ENCODE measurements at places on chromosomes 16 and 17.

- no peak for DNase-seq
Measured at GRCh38 chr17:6870841-6871240, 39.3 kb upstream of the TEKT1 start.

DNA sequence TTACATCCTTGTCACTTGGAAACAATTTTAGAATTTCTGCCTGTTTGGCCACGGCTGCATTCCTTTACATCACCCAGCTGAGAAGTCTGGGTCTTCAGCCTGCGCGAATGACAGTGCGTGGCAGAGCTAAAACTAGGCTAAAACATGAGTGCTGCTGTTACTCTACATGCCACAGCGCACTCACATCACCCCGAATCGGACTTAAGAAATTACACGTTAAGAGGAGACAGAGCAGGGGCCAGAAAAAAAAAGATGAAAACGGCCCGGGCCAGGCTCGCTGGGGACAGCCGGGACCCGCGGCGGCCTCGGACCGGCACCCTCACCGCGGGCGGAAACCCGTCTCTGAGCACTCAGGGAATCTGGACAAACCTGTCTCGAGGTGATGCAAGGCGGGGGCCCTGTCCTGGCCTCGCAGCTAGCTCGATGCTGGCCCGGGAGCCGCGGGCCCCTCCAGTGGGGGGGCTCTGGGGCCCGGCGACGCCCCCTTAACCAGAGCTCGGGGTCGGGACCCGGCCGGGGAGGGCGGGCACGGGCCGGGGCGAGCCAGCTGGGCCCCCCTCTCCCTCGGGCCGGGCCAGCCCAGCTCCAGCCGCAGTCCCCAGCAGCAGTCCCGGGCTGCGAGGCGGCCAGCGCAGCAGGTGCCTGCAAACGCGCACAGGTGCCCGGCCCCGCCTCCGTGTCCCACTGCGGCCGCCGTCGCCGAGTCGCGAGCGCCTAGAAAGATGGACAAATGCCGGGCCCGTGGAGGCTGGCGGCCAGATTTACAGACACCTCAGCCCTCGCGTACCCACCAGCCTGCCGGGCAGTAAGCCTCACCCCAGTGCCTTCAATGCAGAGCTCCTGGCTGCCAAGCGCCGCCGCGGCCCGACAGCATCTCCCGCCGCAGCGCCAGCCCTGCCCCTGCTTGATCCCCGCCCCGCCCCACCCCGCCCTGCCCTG, at the start of gene AKTIP:
AKTIP (minus strand) TSS at position 879 of the 939 bp plus-strand sequence. CDS start 2,950 bp downstream, outside the sequence.
- DNase-seq: peak; percentile 37

- no peak for DNase-seq
Measured at GRCh38 chr17:43226393-43226792, 2.0 kb downstream of the CCDC200 start.

GRCh38 chr16:69324013-69324531, 6.3 kb downstream of the PDF start:
- no peak for DNase-seq

GRCh38 chr16:19644877-19645276, 73.2 kb downstream of the KNOP1 start:
- peak; percentile 48 for DNase-seq

GRCh38 chr17:51353296-51353695, 93.0 kb downstream of the UTP18 start:
- DNase-seq: no peak

DNA sequence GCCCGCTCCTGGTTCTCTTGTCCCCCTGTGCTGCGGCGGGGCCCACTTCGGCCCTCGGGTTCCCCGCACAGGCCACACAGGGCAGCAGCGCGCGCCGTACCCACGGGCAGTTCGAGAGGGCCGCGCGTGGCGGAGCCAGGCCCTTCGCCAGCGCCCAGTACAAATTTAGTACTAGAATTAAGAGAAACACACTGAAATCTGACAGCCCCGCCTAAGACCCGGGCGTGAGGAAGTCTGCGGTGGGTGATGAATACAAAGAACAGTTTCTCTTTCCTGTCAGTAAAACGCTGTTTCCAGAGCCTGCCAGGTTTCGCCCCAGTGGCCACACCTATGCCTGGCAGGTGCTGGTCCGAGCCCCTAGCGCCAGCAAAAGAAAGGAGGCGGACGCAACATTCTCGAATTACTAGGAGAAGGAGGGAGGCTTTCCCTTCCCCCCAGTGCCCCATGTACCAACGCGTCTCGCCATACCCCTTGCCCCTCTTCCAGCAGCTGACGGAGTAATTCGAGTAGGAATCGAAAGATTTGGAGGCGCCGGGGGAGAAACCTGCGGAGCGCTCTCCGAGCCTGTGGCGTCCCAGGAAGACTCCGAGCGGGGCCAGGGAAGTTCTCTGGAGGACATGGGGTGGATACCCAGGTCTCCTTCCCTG, 591 bp upstream of the SLFN5 start:
- DNase-seq: peak; percentile 48

DNA sequence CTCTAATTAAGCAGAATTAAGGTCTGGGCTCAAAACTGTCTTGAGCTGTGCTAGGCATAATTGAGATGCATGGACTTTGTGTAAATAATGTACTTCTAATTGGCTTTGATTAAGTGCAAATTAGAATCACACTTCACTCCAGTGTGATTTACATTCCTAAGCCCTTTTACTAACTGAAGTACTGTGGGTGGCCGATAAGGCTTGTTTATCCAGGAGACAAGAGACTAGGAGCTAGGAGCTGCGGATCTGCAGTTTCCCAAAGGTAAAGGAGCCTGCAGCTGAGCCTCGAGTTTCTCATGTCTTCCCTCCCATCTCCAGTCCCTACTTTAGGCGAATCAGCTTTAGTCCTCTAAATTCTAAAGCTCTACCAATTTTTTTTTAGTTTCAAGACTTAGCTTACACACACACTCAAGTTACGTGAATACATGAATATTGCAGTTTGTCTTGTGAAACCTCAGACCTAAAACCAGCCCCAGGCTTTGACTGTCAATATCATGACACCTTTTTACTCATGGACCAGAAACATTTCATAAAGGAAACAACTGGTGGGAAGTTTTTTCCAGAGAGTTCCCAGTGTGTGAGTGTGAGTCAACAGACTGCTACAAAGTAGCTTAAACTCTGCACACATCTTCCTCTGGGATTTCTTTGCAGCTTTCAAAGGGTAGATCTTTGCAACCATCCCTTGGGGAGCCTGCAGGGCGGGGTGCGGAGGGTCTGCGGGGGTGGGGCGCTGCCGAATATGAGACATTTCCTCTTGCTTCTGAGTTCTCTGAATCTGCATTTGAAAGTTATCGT, 113.9 kb upstream of the TBX2 start:
- peak; percentile 87 for DNase-seq
